ENCODE measurements at places on chromosomes 4 and X. TPM values are rescaled to one million over a fixed set of nuclear protein-coding genes. Genes with fewer than 3 reads are reported as not detected.
A peak's percentile ranks its signal among the peaks of the same experiment; 100 is the strongest.

GRCh38 chr4:165101641-165102040, 11.0 kb downstream of the TMEM192 start:
- no peak for DNase-seq

CCNA2 gene
- total RNA-seq: 106 TPM

GRCh38 chrX:9670136-9670814, 95.4 kb downstream of the GPR143 start:
- DNase-seq: no peak

- DNase-seq: no peak
Observed at GRCh38 chr4:152207378-152207720, 328.5 kb downstream of the FBXW7 start.

GRCh38 chr4:81789741-81790399, 318.2 kb upstream of the RASGEF1B start:
- DNase-seq: no peak

SASH3 gene
- total RNA-seq: not detected

- DNase-seq: no peak
Observed at GRCh38 chrX:22968494-22968893, 31.3 kb upstream of the DDX53 start.

IRAK1 gene
- 219 TPM for total RNA-seq

DNA sequence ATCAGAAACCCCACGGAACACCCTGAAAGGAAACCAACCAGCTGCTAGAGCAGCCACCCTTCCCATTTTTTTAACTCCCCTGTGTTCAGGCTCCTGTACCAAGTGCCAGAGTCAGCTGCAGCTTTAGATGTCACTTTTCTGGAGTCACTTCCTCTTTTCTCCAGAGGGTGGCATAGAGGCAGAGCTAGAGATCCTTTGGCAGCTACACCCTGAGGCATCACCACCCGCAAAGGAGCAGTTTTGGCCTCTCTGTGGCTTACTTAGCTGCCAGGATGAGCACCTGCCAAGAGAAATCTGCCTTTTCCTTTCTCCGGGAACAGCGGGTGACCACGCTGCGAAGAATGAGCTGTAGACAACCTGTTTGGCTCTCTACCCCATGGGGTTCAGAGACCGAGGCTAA, 58.0 kb upstream of the CHRDL1 start:
- no peak for DNase-seq

- no peak for DNase-seq
Observed at GRCh38 chrX:19902110-19902509, 14.7 kb upstream of the SH3KBP1 start.

DNA sequence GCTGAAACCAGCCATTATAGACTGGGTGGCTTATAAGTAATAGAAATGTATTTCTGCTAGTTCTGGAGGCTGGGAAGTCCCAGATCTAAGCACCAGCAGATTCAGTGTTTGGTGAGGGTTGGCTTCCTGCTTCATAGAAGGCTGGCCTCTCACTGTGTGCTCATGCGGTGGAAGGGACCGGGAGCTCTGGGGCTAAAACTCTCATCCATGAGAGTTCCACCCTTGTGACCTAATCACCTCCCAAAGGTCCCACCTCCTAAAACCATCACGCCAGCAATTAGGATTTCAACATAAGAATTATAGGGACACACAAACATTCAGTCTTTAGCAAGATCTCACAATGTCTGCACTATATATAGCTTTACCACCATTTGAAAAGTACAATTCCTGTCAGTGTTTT, 215.2 kb downstream of the CBR4 start:
- no peak for DNase-seq

PPP2R2C gene
- not detected for total RNA-seq

SLC4A4 gene
- 4.6 TPM for total RNA-seq

FAM9C gene
- not detected for total RNA-seq

DNA sequence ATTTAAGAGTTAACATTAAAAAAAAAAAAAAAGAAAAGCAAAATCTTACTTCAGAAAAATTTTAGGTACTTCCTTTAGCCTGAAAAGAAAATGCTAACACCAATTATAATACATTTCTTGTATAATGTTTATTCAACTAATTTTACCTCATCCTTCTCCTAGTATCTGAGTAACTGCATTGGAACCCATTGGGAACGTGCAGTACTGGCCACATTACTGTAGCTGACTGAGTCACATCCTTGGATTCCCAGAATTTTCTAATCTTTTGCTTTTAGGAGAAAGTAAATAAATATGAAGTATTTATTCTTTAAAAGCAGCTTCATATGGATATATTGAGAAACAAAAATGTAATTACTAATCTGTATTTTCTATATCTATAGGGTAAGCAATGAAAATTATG, 82.6 kb upstream of the SLITRK2 start:
- no peak for DNase-seq

AMBN gene
- not detected for total RNA-seq

- no peak for DNase-seq
Observed at GRCh38 chr4:124061413-124061812, 651.1 kb downstream of the ANKRD50 start.

- DNase-seq: no peak
Observed at GRCh38 chr4:174464949-174465348, 57.3 kb downstream of the HPGD start.

- no peak for DNase-seq
Observed at GRCh38 chr4:80155316-80155982, 41.9 kb upstream of the PRDM8 start.

DNA sequence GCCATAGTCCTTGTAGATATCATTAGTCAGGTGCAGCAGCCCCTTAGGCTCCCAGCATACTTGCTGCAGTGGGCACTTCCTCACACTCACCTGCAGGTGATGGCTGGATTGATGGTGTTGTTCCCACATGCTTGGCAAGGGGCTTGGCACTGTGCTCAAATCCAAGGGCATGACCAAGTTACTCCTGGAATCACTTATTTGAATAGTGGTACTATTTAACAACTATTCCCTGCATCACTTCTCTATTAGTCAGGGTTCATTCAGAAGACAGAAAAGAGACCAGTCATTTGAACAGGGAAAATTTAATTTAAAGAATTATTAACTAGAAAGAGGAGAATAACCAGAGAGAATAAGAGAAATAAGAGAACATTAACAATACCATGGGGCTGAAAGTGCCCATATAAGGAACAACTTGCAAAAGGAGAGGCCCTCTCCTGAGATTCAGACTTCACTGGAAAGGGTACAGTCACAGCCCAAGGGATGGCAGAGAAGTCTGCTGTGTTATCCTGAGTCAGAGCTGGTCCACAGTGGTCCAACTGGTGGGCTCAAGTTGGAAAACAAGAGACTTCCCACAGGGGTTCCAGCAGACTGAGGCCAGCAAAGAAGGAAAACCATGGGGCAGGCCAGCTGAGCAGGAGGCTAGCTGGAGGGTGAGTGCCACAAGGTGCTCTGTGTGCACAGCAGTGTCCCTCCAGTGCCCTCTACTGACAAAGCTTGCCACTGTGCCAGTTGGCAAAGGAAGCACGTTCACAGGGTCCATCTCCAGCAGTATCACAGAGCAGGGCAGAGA, 9.8 kb downstream of the SPP1 start:
- DNase-seq: peak; percentile 98

DNA sequence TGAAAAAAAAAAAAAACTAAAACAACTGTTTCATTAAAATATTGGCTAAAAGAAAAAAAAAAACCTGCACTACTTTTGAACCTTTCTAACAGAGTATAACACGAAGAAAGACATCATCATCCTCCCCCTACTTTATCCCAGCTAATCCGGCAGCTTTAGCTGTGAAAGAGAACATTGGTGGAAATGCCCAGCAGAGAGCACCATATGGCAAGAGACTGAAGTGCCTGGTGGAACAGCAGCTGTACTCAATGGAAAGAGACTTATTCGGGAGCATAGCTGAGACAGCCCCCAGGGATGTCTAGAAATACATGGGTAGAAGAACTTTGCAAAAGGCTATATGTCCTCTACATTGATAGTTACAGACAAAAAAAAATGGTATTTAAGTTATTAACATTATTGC, 30.3 kb downstream of the STPG2 start:
- DNase-seq: no peak

JCHAIN gene
- not detected for total RNA-seq

DNA sequence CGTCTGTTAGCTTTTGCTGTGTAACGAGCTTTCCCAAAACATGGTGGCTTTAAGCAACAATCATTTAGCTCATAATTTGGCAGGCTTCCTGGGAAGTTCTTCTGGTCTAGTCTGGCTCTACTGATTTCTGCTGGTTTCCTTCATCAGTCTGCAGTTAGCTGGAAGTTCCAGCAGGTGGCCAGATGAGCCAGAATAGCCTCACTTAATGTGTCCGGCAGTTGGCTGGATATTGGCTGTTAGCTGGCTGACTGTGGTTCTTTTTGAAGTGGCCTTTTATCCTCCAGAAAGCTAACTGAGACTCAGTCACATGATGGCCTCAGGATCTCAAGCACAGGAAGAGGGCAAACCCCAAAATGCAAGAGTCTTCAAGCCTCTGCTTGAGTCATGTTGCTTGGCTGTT, 34.9 kb downstream of the FTHL17 start:
- DNase-seq: no peak

DNA sequence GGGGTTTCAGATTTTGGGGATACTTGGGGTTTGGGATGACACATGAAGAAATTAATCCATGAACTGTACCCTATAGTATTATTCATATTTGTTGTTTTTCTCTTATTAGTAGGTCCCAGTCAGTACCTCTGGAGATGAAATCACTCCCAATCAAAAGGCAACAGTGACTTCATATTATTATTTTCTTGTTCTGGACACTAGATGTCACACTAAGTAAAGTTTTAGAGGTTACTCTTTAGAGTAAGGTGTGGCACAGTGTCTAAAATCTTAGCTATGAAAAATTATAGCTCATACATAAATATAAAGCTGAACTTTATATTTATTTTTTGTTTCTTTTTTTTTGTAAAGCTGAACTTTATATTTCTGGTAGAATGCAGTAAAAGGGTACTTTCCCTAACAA, 35.1 kb downstream of the FAM114A1 start:
- DNase-seq: no peak

TRIM60 gene
- not detected for total RNA-seq

DNA sequence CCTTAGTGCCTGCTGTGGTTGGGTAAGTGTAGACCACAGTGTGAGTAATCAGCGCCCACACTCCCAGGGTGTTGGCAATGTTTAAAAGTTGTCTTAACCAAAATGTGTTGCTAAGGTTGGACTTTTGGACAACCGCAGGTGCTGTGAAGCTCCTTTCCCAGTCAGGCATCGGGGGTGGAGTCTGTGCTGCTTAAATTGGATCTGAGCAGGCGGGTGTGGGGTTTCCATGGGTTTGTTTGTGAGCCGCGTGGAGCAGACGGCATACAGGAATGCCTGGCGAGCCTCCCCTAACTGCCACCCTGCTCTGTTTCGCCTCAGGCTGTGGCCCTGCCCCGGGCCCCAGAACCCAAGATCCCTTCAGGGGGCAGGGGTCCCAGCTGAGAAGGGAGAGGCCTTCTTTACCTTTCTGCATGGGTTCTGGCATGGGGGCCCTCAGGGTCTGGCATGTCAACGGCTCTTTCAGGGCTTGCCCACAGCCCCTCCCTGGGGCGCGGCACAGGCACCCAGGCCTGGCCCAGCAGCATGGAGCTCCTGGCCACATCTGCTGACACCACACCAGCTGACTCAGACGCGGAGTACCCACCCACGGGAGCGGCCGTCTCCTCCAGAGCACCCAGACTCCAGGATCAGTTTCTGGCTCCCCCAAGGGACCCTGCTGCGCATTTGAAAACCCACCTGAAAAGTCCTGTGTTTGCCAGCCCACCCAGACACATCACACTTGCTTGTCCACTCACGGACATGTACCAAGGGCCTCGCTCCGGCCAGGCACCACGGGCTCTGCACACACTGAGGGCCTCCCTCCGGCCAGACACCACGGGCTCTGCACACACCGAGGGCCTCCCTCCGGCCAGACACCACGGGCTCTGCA, 5.1 kb upstream of the SPON2 start:
- no peak for DNase-seq

EDA2R gene
- total RNA-seq: 3.9 TPM

Measured in epithelial cell of proximal tubule (primary cell).